ENCODE measurements at places on chromosomes 13 and 19.

GRCh38 chr19:53037101-53038097, 7.1 kb upstream of the ERVV-2 start:
- DNase-seq, result peak; percentile 6

DNA sequence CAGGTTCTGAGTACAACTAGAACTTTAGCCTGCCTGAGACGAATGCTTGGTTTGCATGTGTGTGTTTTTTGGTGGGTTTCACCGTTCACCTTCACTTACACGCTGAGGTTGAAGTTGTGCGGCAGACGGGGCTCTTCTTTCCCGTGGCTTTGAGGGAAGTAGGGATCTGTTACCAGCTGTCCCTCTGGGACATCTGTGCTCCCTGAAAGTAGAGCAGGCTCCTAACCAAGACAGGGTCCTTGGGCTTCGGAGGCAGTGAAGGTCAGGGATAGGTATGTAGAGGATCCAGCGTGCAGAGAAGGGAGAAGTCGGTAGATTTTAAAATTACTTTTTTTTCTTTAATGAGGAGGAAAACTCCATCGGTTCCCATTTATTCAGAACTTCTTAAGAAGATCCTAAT, 48.7 kb downstream of the ZNF536 start:
- no peak for DNase-seq

GRCh38 chr13:85896516-85897450, 97.6 kb upstream of the SLITRK6 start:
- DNase-seq, result no peak

DNA sequence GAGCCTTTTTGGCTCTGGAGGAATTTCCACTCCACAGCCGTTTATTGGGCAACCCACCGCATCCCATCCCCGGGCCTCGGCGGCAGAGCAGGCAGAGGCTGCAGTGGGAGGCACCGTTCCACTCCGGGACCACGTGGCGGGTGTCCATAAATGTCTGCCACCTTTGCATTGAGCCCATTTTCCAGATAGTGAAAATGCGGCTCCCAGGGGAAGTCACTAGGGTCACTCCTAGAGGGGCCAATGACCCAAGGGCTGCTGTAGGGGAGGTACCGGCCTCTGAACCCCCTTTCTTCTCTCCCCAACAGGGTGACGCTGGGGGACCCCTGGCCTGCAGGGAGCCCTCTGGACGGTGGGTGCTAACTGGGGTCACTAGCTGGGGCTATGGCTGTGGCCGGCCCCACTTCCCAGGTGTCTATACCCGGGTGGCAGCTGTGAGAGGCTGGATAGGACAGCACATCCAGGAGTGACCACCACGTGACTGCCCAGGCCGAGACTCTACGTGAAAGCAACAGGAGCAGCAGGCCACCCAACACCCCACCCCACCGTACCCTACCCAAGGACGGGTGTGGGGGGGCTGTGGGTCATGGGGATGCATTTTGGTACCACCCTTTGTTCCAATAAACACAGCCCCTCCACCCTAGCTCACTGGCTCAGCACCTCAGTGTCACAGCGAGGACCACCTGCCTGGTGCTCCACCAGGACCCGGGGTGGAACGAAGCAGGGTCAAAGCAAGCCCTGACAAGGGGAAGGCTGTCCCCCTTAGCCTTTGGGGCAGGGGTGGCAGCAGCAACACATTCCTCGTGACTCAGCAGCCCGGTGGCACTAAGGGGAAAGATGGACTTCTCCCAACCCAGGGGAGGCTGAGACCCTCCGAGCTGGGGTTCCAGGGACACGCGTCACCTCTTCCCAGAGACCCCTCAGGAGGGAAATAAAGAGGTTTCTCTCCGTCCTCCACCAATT, 1.5 kb downstream of the TIMM13 start:
- no peak for DNase-seq

GRCh38 chr19:52086481-52086880, 9.1 kb downstream of the ZNF841 start:
- DNase-seq, result no peak

GRCh38 chr19:46978171-46978869, 41.3 kb upstream of the NPAS1 start:
- DNase-seq, result no peak

DNA sequence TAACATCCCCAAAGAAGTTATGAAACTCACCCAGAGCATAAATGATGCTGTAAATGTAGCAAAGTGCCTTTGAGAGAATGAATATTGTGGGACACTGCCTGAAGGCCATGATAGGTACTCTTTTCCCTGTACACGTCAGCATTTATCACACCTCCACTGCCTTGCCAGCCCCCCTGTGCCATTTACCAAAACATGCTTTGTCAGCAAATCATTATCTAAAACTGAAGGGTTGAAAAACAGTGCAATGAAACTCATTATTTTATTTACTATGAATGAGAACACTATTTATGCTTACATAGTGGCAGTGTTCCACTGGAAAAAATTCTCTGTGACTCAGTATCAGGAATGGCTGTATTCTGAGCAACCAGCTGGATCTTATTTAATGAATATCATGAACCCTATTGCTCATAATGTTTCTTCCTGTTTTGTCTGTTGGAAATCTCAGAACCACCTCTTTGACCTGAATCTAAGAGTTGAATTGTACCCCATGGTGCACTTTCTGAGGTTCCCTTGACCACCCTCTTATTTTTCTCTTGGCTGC, 564.1 kb downstream of the DCT start:
- peak; percentile 17 for DNase-seq

DNA sequence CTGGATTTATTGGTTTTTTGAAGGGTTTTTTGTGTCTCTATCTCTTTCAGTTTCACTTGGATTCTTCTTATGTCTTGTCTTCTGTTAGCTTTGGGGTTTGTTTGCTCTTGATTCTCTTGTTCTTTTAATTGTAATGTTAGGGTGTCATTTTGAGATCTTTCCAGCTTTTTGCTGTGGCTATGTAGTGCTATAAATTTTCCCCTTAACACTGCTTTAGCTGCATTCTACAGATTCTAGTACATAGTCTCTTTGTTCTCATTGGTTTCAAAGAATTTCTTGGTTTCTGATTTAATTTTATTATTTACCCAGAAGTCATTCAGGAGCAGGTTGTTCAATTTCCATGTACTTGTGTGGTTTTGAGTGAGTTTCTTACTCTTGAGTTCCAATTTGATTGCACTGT, 24.6 kb downstream of the ZNF430 start:
- DNase-seq, result no peak

DNA sequence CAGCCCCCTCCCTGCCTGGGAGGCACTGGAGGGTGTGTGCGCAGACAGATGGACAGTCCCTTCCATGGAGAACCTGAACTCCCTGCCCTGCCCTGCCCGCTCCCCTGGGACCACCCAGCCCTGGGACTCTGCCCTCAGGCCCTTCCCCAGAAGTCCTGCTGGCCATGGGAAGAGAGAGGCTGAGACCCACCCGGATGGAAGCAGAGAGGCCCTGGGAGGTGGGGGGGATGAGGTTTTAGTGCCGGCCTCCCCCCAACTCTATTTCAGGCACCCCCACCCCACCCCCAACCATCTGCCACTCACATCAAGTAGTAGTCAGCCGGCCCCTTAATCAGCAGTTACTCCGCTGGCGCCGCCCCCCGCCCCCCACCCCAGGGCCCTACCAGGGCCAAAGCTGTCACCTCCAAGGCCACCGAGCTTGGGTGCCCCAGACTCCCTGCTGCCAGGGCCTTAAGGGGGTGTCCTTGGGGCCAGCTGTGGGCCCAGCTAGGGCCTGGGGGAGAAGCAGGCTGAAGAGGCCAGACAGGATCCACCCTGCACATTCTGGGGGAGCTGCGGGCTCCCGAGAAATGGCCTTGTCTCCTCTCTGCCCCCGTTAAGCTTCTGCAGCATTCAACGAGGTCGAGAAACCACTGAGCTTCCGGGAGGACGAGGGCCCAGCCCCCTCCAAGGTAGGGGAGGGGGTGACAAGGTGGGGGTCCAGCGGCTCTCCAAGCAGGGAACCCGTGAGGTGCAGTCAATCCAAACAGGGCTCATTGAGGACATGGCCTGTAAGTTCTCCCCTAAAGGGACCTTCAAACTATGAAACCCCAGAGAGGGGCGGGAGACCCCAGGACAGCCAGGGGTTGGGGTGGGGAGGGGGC, 17.4 kb downstream of the NMRK2 start:
- no peak for DNase-seq

- DNase-seq, result no peak
Measured at GRCh38 chr19:45468159-45468651, 409 bp downstream of the FOSB start.

- no peak for DNase-seq
Measured at GRCh38 chr19:42531313-42531712, 3.0 kb upstream of the CEACAM1 start.

- no peak for DNase-seq
Measured at GRCh38 chr13:29513002-29513980, 82.2 kb downstream of the SLC7A1 start.

- no peak for DNase-seq
Measured at GRCh38 chr13:100537486-100537885, 51.1 kb downstream of the GGACT start.

DNA sequence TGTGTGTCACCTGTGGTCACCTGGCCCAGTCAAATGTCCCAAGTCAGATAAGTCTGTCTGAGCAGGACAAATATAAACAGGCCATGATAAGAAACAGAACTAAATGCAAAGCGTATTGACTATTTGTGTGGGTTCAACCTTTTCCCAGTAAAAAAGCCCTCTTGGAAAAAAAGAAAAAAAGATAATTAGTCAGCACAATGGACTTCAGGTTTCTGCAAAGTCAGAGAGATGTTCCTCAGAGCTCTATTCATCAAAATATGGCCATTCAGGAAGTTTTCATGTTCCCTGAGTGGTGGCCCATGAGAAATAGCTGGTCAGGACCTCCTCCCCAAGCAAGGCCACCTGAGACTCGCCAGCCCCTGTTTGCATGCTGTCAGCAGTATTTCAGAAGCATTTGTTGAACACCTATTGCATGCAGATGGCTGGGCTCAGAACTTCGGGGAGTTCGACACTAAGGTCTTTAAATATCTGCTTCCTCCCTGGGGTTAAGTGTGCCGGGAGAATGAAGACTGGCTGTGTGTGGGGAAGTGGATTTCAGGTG, 2.7 kb downstream of the FFAR3 start:
- DNase-seq, result no peak

DNA sequence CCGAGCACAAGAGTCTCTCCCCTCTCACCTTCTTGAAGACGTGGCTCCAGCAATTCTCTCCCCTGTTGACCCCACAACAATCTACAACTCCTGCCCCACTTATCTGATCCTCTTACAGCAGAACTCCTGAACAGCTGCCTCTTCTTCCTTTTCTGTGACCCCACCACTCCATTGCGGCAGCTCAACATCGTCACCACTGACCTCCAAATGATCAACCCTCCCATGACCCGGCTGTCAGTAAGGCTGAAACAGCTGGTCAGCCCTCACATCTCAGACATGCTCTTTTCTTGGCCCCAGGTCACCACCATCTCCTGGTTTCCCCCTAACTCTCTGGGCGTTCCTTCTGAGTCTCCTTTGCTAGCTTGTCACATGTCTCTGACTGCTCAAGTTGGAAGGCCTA, 1.8 kb downstream of the EXOSC5 start:
- no peak for DNase-seq

DNA sequence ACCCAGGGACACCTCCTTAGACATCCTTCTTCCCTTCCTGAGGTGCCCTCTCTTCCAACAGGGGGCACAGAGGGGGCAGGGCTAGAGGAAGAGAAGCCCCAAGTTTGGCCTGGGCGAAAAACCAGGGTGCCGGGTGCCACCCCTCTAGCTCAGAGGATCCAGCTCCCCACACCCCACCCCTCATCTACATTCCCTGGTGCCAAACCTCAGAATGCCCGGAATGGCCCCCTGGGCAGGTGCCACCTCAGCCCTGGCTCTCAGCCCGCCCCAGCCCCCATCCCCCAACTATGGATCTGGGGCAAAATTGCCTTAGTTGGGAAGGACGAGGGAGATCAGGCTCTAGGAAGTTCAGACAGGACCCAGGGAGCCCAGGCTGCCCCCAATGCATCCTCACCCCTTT, 2.0 kb downstream of the CNN1 start:
- no peak for DNase-seq

DNA sequence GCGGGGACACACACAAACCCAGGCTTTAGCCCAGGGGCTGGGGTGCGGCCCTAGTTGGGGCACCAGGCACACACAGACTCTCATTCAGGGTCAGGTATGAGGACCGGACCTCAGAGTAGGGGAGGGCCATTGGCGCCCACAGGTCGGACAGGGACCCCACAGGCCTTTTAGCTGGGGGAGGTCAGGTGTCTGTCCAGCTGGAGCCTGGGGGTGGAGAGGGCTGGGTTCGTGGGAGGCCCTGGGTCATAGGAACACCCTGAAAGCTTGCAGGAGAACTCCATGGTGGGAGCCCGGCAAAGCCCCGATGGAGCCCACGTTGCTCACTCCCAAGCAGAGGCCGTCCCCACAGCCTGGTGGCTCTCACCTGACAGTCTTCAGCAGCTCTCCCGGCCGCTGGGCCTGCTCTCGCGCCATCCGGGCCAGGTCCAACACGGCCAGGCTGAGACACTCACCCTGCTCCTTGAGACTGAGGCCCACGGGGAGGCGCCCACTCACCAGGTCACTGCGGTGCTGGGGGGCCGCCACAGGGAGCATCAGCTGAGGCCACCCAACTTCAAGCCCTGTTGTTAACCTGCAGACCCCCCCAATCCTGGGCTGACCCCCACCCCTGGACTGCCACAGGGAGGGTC, 5.0 kb downstream of the JAK3 start:
- DNase-seq, result no peak

GRCh38 chr13:72689181-72689696, 38.2 kb downstream of the MZT1 start:
- DNase-seq, result no peak

GRCh38 chr13:104701591-104701990, 1635.4 kb upstream of the SLC10A2 start:
- DNase-seq, result no peak

DNA sequence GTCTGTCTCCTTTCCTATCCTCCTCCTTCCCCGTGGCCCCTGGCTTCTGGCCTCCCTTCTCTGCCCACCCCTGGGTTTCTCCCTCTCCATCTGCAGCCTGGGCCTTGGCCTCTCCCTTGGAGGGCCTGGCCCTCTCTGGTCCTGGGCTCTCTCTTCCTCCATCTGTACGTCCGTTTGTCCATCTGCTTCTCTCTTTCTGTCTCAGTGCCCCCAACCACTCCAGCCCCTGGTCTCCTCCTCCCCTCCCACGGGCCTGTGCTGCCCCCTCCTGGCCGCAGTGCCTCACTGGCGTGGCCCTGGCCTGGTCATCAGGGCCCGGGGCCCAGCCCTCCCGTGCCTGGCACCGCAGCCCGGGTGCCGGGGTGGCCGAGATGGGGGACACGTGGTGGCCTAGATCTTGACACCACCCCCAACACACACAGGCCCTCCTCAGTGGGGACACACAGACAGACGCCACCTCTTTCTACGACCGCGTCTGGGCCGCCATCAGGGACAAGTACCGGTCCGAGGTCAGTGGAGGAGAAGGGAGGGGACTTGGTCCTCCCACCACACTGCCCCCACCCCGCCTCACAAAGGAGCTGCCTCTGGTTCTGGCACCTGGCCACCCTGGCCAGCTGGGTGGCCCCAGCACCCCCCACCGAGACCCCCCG, 11.3 kb downstream of the PRKCSH start:
- no peak for DNase-seq

GRCh38 chr19:31054430-31054829, 294.8 kb downstream of the TSHZ3 start:
- peak; percentile 43 for DNase-seq

All from fibroblast of the conjunctiva (primary cell).